Activated CD4-positive, alpha-beta T cell treated with anti-CD3 and anti-CD28 coated beads, Interleukin-2, amount 50 U/mL, for 16 hours (primary cell): ENCODE measurements at places on chromosomes 3 and 15.

- no peak for DNase-seq
These were observed 48.9 kb downstream of the SCN5A start for GRCh38 chr3:38600551-38600950.

DNA sequence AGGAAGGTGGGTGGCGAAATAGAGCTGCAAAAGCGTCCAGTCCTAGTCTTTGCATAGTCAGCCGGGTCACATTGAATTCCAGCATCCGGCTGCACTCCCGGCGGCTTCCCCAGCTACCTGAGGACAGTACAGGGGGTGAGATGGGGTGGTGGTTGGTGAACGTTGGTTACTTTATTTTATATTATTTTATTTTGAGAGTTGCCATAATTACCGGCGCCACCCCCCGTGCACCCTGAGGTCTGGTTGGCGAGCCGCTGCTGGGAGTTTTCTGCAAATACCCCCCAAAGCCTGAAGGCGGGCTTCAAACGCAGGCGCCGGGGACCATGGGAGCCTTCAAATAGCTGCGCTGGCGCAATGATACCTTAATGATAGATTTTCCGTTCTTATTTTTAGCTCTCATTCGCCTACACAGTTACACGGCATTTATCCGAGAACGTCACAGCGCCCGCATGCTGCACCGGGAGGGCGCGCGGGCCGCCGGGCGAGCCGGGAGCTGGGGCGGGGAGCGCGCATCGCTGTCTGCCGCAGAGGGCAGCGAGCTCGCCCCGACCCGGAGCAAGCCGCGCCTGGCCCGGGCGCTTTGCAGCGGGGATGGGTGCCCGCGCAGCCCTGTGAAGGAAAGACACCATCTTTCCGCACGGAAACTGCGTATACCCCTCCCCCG lies 756 bp upstream of the RASGRF1 start:
- no peak for DNase-seq

DNA sequence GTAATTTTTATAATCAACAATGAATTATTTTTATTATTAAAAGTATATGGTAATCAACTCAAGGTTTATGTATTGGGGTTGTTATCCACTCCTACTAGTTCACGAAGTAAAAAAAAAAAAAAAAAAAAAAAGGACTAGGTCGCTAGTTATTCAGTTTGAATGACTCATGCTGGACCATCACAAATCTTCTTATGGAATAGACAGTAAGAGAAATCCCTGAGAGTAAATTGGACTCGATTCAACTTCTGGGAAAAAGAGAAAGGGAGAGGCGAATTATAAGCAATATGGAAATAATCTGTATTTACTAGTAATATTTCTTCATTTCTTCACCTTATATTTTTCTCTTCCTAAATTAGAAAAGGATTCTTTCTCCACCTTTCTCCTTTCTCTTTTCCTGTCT lies 2.0 kb downstream of the MYEF2 start:
- DNase-seq: no peak

DNA sequence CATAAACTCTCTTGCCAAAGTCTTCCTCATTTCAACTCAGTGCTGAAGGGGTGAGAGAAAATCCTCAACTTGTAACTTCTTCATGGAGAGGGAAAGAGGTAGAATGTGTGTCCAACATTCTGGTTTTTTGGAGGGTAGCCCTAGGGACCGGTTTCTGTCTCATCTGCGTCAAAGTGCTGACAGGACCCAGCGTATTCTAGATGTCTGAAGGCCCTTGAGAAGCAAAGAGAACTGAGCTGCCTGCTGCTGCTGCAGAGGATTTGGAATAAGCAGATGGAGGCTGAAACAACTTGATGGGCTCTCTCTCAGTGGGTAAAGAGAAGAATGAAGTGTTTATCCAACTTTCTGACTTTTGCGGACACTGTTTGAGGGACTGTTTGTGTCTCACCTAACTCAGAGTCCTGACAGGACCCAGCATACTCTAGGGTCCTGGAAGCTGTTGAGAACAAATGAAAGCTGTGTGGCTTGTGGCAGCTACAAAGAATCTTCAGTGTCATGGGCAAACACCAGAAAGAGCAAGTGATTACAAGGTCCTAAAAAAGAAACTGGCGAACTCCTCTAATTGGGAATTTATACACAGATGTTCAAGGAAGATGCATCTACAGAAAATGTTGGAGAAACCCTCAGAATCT lies 174.4 kb downstream of the SI start:
- no peak for DNase-seq

DNA sequence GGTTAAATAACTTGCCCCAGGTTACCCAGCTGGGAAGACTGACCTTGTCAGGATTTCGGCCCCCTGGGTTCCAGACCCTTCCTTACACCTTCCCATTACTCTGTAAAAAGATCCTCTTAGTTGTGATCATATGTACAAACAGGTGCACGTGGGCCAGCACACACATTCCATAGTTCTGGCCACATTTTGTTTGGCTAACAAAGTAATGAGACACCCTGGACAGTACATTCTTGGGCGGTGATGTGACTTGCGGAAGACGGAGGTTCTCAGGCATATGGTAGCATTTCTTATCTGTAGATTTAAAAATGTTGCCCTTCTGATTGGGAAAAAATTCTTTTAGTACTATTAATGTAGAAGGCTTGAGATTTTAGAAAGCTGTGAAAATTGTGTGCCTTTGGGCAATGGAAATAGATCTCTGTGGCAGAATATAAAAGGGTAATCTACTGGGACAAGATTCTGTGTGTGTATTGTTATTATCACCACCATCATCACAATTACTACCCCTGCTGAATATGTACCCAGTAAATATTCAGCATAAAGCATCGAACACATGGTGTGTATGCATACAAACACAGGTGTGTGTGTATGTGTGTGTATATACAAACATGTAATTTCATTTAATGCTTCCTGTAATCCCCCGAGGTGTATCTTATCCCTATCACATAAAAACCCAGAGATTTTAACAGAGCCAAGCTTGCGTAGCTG lies 205.4 kb upstream of the UBE2E1 start:
- DNase-seq: no peak

GRCh38 chr15:69253156-69253555 lies 45.6 kb upstream of the PAQR5 start:
- no peak for DNase-seq

- DNase-seq: peak; percentile 61
These were observed 13.7 kb downstream of the CELF6 start for GRCh38 chr15:72306211-72306785.

GRCh38 chr3:196604548-196604947 lies 34.9 kb upstream of the NRROS start:
- DNase-seq: peak; percentile 44

GRCh38 chr15:64333986-64334929 lies 21.7 kb downstream of the CSNK1G1 start:
- DNase-seq: no peak

GRCh38 chr3:118544458-118544857 lies 490.2 kb downstream of the IGSF11 start:
- DNase-seq: no peak

DNA sequence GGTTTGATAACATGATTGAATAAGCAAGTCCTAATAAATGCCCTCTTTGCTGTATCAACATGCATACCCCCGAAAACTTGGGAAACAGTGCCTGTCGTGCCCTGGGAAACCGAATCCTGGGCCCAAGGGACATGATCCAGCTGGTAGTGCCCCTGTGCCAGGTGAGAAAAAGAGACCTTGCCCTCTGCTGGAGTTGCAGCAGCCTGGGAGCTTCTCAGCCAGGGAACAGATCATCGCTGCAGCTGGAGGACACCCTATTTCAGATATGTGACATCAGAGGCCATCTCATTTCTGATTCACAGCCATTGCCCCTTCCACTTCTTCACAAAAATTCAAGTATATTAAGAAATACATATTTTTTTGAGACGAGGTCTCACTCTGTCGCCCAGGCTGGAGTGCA lies 32.3 kb downstream of the STOML1 start:
- DNase-seq: no peak

DNA sequence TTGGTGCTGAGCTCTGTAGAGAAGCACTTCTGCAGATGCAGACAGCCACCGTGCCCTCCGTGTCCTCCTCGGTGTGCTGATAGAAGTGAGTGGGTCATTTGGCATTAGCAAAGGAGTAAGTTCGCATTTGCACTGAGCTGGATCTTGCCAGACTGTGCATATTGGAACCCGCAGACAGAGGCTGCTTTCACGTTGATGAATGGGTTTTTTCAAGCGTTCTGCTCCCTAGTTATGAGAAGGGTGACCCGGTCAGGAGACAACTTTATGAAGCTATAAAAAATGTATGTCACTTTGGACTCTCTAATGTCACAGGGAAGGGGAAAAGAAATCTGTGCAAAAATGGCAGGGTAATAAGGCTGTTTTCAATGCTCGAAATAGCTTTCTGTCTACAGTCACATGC lies 739.4 kb downstream of the MCTP2 start:
- DNase-seq: no peak

- no peak for DNase-seq
These were observed 51.5 kb downstream of the CTNNB1 start for GRCh38 chr3:41250825-41251224.

DNA sequence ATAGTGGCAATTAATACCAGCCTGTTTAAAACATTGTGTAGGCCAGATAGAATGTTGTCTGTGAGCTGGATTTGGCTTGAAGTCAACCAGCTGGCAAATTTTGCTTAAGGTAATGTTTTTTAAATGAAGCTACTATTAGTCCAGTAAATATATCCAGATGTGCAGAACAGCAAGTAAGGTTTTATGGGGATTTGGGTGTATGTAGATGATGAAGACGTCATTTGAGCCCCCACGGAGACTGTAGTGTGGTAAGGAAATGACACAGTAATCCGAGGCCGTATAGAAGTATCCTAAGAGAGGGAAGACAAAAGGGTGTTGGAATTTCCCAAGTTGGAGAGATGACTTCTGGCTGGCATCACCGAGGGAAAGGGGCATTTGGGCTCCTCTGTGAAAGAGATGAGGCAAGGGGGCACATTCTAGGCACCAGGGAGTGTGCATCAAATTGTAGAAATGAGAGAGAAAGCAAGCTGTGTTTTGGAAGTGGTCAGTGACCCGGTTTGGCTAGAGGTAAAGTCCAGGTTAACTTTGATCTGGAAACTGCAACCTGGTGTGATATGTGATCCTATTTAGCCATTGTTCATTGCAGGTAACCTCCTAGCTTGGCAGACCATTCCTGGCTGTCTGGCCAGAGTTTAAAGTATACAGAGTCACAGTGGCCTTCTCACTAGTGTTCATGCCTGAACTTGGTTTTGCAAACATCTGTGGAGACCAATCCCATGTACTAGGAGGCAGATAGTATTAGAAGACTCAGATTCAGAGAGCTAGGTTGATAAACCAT lies 104.2 kb downstream of the ITPR1 start:
- no peak for DNase-seq

DNA sequence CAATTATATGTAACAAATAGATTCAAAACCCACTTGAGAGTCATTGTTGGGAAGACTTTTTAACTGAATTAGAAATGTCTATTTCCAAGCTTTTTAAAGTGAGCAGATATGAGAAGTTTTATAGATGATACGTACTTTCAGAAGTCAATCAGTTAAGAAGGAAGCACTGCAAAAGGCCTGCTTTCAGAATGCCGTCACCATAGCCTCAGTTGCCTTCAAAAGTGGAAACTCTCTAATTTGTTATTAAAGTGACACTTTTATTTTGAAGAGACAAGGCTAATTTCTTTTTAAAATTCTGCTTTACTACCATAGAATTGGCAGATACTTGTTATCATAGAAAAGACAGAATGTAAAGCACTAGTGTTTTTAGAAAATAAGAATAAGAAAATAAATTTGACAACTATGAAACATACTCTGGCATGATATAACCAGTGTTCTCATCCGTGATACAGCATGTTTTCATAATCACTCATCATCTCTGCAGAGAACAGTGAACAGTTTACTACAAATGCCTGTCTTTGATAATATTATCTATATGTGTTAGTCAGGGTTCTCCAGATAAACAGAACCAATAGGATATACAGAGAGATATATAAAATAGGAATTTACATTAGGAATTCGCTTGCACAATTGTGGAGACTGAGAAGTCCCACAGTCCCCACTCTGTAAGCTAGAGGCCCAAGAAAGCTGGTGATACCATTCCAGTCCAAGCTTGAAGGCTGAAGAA lies 7.0 kb upstream of the PLD1 start:
- DNase-seq: no peak

- DNase-seq: no peak
These were observed 42.9 kb upstream of the ARPP21 start for GRCh38 chr3:35596335-35596995.

GRCh38 chr3:132399054-132399929 lies 18.0 kb upstream of the DNAJC13 start:
- DNase-seq: peak; percentile 45

GRCh38 chr15:75811626-75812025 lies 31.6 kb upstream of the UBE2Q2 start:
- DNase-seq: no peak

GRCh38 chr3:37668818-37669610 lies 192.7 kb upstream of the CTDSPL start:
- DNase-seq: no peak

DNA sequence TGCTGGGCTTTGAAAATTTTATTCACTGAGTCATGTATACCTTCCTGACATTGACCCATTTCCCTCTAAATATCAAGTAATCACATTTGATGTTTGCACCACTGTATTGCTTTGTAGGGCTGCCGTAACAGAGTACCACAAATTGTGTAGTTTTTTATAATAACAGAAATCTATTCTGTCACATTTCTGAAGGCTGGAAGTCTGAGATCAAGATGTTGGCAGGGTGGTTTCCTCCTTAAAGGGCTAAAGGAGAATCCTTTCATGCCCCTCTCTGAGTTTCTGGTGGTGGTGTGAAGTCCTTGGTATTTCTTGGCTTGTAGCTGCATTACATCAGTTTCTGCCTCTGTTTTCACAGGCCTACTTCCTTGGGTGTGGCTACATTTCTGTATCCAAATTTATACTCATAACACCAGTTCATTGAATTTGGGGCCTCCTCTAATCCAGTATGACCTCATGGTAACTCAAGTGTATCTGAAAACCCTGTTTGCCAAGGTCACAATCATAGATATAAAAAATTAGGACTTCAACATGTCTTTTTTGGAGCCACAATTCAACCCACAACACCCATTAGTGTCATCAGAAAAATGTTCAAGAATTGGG lies 29.1 kb upstream of the ST6GAL1 start:
- DNase-seq: peak; percentile 8

GRCh38 chr3:108345492-108346205 lies 49.3 kb downstream of the HHLA2 start:
- DNase-seq: no peak

- peak; percentile 69 for DNase-seq
These were observed 73.8 kb upstream of the ZBED2 start for GRCh38 chr3:111668888-111669488.

DNA sequence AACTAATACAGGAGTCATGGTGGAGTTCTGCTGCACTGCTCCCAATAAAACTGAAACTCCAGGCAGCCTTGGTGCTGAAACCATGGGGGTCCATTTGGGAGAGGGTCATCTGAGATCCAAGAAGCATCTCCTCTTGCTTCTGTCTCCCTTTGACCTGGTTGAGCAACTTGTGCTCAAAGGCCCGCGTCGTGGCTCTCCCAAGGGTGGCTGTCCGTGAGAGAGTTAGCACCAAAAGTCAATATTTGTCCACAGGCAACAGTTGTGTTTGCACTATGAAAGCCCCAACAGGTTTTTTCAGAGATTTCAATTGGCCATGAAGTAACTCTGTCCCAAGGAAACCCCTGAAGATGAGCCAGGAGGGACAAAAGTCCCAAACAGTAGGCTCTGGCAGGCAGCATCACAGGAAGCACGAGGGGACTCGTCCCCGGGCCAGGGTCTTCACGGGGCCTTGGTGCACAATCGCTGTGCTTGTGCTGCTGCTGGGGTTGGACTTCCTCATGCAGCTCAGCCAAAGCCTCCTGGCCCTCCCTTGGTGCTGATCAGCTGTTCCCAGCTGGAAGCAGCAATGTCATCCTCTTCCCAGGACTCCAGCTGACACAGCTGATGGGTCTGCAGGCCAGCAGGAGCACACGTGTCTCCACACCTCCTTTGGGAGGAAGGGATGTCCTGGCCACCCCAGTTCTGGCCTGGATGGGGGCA lies 39.4 kb upstream of the WNT5A start:
- no peak for DNase-seq
